Right lobe of liver (tissue), 6 donors: ENCODE measurements at places on chromosomes 1 and 21.

DNA sequence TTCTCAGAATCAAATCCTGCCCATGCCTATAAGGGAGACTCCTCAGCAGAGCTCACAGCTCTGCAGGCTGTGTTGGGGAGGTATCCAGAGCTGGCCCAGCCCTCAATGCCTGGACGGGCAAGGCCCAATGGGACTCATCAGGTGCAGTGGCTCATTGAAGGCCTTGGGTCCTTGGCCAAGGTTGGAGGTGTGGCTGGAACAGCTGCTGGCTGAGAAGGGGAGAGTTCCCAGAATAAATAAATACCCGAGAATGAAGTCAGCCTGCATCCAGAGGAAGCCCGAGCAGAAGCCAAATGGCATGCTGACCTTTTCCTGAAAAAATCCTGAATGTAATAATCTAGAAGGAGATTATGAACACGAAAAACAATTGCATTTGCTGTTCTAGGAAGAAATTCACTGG, 25.2 kb upstream of the IKBKE start:
- no peaks in the 10 kb centered on the region for H3K27me3 ChIP-seq
- peaks cover 3% of the 10 kb centered on the region for H3K36me3 ChIP-seq
- H3K27ac ChIP-seq = no peak overlapping the region
- no peaks in the 10 kb centered on the region for H3K4me1 ChIP-seq
- no peak for DNase-seq

DNA sequence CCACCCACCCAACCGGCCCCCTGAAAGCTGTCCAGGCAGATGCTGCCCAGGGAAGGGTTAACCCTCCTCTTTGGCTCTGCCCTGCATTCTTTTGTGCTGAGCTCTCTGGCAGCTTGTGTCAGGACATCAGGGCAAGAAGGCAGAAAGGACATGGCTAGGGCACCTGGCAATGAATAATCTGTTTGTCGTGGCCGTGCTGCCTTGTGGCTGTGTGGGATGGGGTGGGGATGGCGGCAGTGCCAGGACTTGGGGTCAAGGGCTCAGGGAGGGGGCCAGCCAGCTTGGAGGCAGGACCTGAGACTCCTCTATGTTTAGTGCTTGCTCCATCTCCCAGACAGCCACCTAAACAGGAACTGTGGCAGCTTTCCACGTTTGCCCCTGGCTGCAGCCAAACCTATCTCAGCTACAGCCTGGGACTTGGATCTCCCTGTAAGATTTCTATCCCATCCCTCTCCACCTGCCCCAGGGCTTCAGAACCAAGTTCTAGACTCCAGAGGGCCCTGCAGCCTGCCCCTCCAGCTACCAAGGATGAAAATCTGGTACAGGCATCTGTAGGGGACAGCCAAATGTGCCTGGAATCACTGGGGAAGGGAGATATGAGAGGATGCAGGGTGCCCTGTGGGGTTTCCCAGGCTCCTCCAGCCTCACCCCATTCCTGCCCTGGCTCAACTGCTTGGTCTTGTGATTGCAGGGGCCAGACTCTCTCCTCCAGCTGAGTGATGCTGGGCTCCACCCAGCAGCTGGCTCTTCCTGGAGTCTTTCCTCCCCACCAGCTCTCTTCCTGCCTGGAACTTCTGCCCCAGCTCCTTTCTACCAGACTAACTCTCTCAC, 9.6 kb upstream of the GPR37L1 start:
- H3K27ac ChIP-seq = peak overlapping the region; percentile 68
- H3K4me3 ChIP-seq = no peak overlapping the region
- DNase-seq = peak; percentile 87
- no peaks in the 10 kb centered on the region for H3K27me3 ChIP-seq
- no peaks in the 10 kb centered on the region for H3K36me3 ChIP-seq

- H3K27me3 ChIP-seq = no peaks in the 10 kb centered on the region
- H3K4me1 ChIP-seq = peaks cover 6% of the 10 kb centered on the region
- peak overlapping the region; percentile 83 for H3K27ac ChIP-seq
Observed at GRCh38 chr1:65524931-65525265, 104.4 kb downstream of the LEPR start.

DNA sequence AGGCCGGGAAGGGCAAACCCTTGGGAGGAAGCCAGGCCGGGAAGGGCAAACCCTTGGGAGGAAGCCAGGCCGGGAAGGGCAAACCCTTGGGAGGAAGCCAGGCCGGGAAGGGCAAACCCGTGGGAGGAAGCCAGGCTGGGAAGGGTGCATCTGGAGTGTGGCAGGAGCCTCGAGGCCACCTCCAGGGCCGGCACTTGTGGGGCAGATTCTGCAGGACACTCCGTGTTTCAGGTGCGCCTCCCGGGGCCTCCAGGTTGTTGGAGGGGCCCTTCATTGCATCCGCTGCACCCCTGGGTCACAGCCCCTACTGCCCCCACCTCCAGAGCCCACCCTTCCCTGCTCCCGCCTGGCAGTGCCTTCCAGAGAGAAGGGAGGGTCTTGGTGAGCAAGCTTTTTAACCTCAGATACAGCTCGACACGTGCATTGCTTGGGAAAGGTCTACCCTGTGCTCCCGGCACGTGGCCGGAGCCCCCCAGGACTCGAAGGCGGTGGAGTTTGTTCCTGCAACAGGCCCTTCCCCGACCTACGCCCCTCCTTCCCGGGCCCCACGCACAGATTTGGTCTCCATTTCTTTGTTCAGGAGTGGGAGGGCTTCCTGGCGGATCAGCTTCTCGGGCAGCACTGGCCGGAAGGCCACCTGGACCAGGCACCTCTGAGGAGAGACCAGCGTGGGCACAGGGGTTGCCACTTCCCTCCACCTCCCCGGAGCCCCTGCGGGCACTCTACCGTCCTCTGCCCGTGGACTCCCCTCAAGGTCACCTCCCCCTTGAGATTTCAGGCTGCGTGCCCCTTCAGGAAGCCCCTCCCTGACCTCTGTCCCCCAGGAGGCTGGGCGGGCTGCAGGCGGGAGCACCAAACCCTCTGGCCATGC, 9.4 kb upstream of the TMEM52 start:
- peak; percentile 62 for DNase-seq
- H3K36me3 ChIP-seq = no peaks in the 10 kb centered on the region
- peaks cover 2% of the 10 kb centered on the region for H3K4me1 ChIP-seq
- H3K27me3 ChIP-seq = no peaks in the 10 kb centered on the region
- H3K27ac ChIP-seq = no peak overlapping the region

DNA sequence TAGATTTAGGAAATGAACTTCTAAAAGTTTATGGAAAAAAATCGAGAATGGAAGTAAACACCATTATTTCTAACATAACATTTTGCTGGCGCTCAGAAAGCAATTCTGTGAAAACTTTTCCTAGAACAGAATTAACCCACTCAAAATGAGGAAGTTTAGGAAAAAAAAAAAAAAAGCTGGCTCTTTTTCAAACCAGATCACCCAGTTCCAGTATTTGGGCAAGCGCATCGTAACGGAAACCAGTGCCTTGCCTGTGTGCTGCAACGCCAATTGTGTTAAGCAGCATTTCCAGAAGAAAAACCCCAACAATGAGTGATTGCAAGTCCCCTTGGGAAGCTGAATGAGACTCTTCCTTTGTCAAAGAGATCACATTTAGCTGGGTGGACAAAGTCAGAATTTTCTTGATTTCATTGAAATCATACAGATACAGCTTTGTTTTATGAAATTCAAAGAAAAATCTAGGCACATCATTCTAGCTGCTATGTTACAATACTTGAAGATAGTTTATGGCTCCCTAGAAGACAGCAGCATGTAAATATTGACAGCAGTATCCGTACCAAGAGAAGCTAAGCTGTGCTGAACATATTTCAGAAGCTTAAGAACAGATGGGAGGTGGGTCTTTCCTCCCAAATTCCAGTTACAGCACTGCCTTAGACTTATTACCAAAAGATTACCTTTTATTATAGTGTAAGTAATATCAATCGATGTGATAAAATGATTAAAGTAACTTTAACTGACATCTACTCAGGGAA, 113.4 kb downstream of the ERG start:
- H3K36me3 ChIP-seq = no peaks in the 10 kb centered on the region
- H3K4me3 ChIP-seq = no peak overlapping the region

DNA sequence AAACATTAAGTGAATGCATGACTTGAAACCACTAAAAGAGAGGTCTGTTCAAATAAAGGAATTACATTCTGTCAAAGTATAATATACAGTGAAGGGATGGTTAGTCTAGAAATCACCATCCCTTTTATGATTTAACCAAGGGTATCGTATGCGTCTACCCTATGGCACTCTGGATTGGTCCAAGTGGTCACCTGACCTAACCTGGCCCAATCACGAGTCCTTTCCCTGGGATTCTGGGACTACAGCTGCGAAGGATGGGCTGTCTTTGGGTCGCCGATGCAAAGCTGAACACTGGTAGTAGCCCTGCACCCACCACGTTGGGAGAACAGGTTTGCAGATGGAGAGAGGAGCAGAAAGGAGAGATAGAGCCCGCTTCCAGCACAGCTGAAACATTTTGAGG, 30.4 kb upstream of the C1orf198 start:
- no peaks in the 10 kb centered on the region for H3K36me3 ChIP-seq
- H3K27ac ChIP-seq = no peak overlapping the region
- no peak for DNase-seq

DNA sequence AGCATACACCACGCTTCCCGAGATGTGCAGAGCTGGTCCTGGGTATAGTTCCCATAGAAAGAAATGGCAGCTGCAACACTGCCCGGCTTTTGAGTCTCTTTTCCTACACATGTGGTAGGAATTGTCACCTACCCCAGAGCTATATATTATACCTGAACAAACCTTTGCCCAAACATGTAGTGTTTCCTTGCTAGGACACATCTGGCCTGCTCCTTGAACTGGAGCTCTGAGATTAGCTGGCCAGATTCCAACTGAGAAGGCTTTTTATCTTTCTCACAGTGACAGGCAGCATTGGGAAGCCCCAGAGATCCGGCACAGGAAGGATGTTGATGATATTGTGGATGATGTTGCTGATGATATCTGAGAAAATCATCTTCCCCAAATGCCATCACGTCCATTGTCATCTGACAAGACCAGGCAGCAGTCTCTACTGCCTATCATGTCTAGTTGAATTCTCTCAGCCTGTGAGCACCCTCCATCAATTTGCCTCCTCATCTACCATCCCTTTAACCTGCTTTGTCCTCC, 115.0 kb upstream of the SMYD2 start:
- no peaks in the 10 kb centered on the region for H3K4me1 ChIP-seq
- H3K4me3 ChIP-seq = no peak overlapping the region
- no peak overlapping the region for H3K27ac ChIP-seq
- no peak for DNase-seq

GRCh38 chr21:39006571-39007311, 176.5 kb downstream of the PSMG1 start:
- peak overlapping the region; percentile 53 for H3K27ac ChIP-seq
- H3K4me3 ChIP-seq = no peak overlapping the region
- DNase-seq = peak; percentile 61
- no peaks in the 10 kb centered on the region for H3K36me3 ChIP-seq

- H3K4me3 ChIP-seq = no peak overlapping the region
- no peaks in the 10 kb centered on the region for H3K36me3 ChIP-seq
- H3K27ac ChIP-seq = no peak overlapping the region
- H3K4me1 ChIP-seq = no peaks in the 10 kb centered on the region
Observed at GRCh38 chr21:46172863-46173528, 11.3 kb downstream of the SPATC1L start.

GRCh38 chr21:29418813-29419212, 120.1 kb downstream of the BACH1 start:
- no peak overlapping the region for H3K27ac ChIP-seq
- DNase-seq = no peak
- no peaks in the 10 kb centered on the region for H3K4me1 ChIP-seq

GRCh38 chr1:62989497-62989896, 205.6 kb downstream of the ATG4C start:
- H3K27me3 ChIP-seq = no peaks in the 10 kb centered on the region
- DNase-seq = no peak
- H3K4me1 ChIP-seq = no peaks in the 10 kb centered on the region
- H3K4me3 ChIP-seq = no peak overlapping the region
- H3K36me3 ChIP-seq = no peaks in the 10 kb centered on the region
- no peak overlapping the region for H3K27ac ChIP-seq

- H3K27ac ChIP-seq = peak overlapping the region; percentile 82
- H3K27me3 ChIP-seq = no peaks in the 10 kb centered on the region
- no peak overlapping the region for H3K4me3 ChIP-seq
- no peaks in the 10 kb centered on the region for H3K36me3 ChIP-seq
- DNase-seq = peak; percentile 66
Observed at GRCh38 chr1:9453779-9454418, 85.4 kb upstream of the SLC25A33 start.

- no peaks in the 10 kb centered on the region for H3K36me3 ChIP-seq
- no peaks in the 10 kb centered on the region for H3K27me3 ChIP-seq
- no peak for DNase-seq
- H3K4me1 ChIP-seq = no peaks in the 10 kb centered on the region
Observed at GRCh38 chr1:176225911-176226310, 18.8 kb upstream of the COP1 start.

GRCh38 chr1:87180682-87181081, 148.0 kb upstream of the LMO4 start:
- H3K27me3 ChIP-seq = no peaks in the 10 kb centered on the region
- DNase-seq = no peak
- no peak overlapping the region for H3K4me3 ChIP-seq
- no peaks in the 10 kb centered on the region for H3K4me1 ChIP-seq
- no peak overlapping the region for H3K27ac ChIP-seq
- H3K36me3 ChIP-seq = no peaks in the 10 kb centered on the region

DNA sequence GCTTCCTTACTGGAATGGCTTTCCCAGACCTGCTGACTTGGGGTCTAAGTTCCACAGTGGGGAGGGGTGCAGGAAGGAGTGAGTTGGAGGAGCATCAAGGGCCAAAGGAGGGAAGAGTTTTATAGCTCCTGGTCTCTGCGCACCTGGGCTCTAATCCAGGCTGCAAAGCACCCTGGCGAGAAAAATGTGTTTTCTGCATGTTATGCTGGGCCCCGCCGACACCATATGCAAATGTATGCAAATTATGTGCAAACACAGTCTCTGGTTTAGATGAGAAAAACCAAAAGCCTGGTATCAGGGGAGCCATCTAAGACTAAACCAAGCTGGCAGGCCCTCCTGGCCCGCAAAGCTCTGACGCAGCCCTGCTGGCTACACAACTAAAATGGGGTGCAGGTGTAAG, 95.0 kb downstream of the VWA5B1 start:
- H3K4me3 ChIP-seq = no peak overlapping the region
- DNase-seq = no peak
- H3K4me1 ChIP-seq = no peaks in the 10 kb centered on the region
- no peaks in the 10 kb centered on the region for H3K27me3 ChIP-seq
- H3K27ac ChIP-seq = no peak overlapping the region

DNA sequence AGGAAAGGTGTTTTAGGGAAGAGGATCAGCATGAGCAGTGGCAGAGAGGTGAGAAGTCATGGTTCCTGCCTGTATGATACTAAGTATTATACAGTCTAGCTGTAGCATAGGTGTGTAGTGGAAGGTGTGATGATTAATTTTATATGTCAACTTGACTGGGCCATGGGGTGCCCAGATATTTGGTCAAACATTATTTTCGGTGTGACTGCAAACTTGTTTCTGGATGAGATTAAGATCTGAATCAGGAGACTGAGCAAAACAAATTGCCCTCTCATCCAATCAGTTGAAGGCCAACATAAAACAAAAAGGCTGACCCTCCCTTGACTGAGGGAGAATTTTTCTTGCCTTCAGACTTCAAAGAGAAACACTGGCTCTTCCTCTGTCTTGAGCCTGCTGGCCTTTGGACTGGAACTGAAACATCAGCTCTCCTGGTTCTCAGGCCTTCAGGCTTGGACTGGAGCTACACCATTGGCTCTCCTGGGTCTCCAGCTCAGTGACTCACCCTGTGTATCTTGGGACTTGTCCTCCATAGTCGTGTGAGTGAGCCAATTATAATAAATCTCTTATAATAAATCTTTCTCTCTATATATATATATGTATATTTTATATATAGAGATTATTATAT, 6.8 kb upstream of the CDC42 start:
- H3K4me1 ChIP-seq = no peaks in the 10 kb centered on the region
- H3K27ac ChIP-seq = no peak overlapping the region
- H3K4me3 ChIP-seq = no peak overlapping the region
- H3K27me3 ChIP-seq = no peaks in the 10 kb centered on the region
- no peaks in the 10 kb centered on the region for H3K36me3 ChIP-seq
